Liver (tissue), 10 donors: ENCODE measurements at places on chromosomes 11 and 22.

DNA sequence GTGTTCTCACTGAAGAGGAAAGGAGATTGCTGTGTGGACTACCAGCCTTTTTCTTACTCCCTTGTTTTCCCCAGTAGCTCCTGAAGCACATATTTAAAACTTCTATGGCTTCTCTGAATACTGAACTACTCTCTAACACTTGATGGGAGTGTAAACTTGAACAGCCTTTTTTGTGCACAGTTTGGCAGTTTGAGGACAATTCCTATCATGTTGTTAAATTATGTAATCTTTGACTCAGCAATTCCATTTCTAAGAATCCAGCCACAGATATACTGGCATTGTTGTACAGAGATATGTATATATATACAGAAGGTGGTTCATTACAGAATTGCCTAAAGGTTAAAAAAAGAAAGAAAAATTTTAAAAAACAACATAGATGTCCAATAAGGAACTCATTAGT is 47.1 kb upstream of the EED start:
- no peak for DNase-seq

DNA sequence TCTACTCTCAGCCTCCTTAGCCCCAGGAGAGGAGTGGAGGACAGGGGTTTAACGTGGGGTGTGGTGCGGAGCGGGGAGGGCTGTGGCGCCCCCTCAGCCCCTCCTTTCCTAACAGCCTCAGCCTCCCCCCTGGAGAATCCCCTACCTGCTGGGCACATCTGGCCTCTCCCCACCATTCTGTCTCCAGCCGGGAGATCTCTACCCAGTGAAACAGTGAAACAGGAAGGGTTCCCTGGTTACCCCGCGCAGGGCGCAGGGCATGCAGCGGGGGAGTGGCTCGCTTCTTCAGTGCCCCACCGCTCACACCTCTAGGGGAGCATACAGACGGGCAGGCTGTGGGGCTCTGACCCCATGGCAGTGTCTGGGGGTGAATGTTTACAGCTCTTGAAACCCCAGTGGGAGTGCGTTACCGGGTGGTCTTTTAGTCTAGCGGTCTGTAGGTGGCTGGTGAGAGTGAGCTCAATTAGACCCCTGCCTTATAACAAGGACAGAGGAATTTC is 54.7 kb upstream of the CCDC188 start:
- no peak for DNase-seq

- no peak for DNase-seq
Observed at GRCh38 chr11:90774727-90775566, 552.1 kb upstream of the CHORDC1 start.

GRCh38 chr11:34565417-34566207 is 52.0 kb upstream of the ELF5 start:
- DNase-seq: no peak

DNA sequence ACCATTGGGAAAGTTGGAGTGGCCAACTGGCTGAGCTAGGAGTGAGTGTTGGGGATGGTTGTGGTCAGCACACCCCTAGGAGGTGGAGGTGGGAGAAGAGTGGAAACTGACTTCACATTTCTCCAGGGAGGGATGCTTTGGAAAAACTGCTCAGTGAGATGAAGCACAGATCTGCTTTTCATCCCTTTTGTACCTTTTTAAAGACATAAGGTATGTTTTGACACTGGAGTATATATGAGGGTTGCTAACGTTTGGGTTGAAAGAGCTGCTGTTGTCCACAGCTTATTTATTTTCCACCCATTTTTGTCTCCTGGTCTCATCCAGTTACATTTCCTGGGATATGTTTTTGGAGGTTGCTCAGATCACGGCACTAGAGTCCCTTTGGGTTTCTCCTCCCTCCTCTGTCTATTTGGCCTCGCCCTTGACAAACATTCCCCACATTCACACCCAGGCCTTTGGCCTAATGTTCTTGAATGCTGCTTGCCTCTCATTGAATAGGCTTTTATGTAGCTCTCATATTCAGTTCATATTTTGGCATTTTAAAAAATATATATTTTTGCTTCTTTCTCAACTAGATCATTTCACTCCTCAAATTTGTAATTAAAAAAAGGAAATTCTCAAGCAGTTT is 8.3 kb downstream of the SREBF2 start:
- DNase-seq: no peak

- DNase-seq: no peak
Observed at GRCh38 chr11:91435694-91436395, 788.8 kb upstream of the FAT3 start.

DNA sequence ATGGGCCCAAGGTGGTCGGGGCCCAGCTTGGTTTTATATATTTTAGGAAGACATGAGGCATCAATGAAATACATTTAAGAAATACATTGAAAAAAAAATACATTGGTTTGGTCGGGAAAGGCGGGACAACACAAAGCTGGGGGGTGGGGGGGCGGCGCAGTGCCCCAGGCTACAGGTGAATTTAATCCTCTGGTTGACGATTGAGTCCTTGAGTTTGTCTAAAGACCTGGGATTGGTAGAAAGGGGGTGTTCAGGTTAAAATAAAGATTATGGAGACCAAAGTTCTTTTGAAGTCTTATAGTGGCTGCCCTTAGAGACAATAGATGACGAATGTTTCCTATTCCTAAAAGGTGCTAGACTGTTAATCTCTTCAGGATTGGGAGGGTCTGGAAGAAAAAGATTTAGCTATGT is 3.1 kb downstream of the IFITM1 start:
- DNase-seq: no peak
